Subcutaneous preadipocyte (primary cell): ENCODE measurements at places on chromosomes 2 and 18. TPM values are rescaled to one million over a fixed set of nuclear protein-coding genes. Genes with fewer than 3 reads are reported as not detected.

SPP2 gene
- not detected in 2 replicates for total RNA-seq

CIAO1 gene
- 112 TPM in 2 replicates for total RNA-seq

AFF3 gene
- not detected in 2 replicates for total RNA-seq

ATP6V1C2 gene
- total RNA-seq: under 0.01 TPM in 2 replicates

GRP gene
- not detected in 2 replicates for total RNA-seq

SH2D6 gene
- total RNA-seq: under 0.01 TPM in 1 of 2 replicates, not detected in the other
